ENCODE measurements at places on chromosomes 2 and 18. TPM values are rescaled to one million over a fixed set of nuclear protein-coding genes. Genes with fewer than 3 reads are reported as not detected.

GRCh38 chr18:7784171-7784570, 217.1 kb downstream of the PTPRM start:
- no peak for DNase-seq

GRCh38 chr2:10788855-10789254, 23.7 kb downstream of the PDIA6 start:
- DNase-seq: no peak

Gene FOXI3
- not detected for total RNA-seq

DNA sequence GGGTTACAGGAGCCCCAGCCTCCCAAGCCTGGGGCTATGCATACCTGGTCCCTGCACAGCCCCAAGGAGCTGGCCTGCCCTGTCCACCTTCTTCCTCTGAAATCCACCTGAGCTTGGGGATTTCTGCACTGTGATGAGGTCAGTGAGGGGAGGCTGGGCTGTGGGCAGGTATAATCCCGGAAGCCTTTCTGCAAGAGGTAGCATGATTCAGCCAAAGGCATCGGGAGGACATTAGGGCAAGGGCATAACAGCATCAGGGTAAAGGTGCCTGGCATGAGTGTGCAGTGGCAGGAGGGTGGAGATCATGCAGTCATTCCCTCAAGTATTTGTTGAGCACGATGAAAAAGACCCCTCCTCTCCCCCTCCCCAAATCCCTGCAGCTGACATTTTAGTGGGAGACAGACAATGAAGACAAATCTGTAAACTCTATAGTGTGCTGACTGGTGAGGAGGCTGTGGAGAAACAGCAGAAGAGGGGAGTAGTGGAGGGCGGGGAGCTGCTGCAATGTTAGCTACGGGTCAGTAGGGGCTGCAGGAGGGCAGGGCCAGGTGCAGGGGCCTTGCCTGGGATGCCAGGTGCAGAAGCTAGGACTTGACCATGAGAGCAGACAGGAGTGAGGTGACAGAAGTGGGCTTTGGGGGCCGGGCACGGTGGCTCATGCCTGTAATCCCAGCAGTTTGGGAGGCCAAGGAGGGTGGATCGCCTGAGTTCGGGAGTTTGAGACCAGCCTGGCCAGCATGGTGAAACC, 18.7 kb downstream of the ZFP36L2 start:
- no peak for DNase-seq

Gene UGT1A6
- 0.24 TPM for total RNA-seq

Gene HNMT
- total RNA-seq: not detected

- DNase-seq: no peak
Observed at GRCh38 chr2:138421315-138421970, 80.1 kb upstream of the SPOPL start.

DNA sequence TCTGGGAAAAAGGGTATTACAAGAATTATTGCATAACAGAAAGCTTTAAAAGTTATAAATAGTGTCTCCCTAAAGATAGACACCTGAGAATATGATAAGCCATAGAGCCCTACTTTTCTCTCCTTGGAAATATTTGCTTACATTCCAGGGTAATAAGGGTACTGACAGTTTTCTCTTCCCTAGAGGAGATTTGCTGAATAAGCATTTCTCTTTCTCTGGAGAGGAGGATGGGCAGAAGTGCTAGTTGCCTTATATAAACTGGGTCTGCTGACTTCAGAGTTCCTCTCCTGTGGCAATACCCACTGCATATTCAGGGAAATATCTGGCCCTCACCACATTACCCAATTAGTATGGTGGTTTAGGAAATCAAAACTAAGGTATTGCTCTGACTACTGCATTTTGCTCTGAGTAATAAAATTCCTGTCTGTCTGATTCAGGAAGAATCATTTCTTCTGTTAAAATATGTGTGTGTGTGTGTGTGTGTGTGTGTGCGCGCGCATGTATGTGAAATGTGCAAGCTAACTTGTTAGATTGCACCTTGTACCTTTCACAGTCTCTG, 1391.3 kb downstream of the DSC3 start:
- no peak for DNase-seq

DNA sequence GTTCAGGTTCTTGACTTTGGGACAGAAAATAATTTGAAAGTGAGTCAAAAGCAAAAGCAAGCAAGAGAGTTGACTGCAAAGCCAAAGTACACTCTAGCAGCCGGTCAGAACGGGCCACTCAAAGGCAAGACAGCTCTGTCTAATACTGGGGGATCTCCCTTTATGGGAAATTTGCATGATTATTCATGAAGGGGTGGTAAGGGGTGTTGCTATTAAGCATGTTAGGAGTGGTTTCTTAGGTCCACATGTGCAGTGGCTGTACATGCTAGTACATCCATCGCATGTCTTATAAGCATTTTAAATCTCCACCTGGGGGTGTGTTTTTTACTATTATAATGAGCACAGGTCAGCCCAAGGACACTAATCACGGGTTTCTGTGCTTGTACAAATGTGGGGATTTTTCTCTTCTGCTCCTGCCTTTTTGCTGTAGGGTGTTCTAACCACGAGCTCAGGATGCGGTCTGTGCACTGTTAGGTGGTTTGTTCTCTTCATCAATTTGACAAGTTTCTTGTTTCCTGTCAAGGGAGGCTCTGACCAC, 60.2 kb upstream of the SPP2 start:
- peak; percentile 21 for DNase-seq

Gene PLA2R1
- total RNA-seq: 0.03 TPM

Gene FAP
- total RNA-seq: not detected

GRCh38 chr2:230129343-230129742, 60.6 kb upstream of the SLC16A14 start:
- no peak for DNase-seq

DNA sequence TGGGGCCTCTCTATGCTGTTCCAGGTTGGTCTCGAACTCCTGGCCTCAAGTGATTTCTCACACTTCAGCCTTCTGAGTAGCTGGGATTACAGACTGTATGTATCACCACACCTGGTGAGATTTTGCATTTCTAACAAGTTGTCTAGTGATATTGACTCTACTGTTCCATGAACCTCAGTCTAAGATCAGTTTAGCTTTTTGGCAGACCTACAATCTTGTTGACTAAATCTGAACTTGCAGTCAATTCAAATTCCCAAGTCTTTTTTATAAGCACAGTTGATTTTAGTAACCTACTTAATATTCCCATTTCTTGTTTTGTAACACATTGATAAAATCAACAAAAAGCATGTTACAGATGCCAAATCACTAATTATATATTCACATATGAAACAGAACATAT, 266.1 kb upstream of the CYP26B1 start:
- no peak for DNase-seq

DNA sequence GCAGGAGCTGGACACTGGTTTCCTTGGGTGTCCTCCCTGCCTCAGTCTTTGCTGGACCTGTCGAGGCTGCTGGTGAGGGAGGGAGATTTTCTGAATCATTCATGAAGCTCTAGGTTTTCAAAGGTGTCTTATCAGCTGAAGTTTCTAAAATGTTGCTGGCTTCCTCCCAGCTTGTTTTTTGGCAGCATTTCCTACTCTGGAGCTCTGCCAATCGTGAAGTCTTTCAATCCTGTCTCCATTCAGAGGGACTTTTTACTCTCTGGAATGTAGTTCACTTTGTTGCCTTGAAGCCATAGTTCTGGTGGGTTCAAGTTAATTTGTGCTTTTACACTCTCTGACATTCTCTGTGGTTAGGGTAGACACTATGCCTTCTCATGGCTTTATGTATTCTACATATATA, 23.9 kb downstream of the SNTG2 start:
- DNase-seq: no peak

Measured in activated T-cell treated with anti-CD3 and anti-CD28 coated beads, Interleukin-2, amount 50 U/mL, for 4 hours (primary cell).